ENCODE measurements at places on chromosomes 4 and X.

- DNase-seq, result peak; percentile 62
Measured at GRCh38 chr4:6873792-6874461, 35.7 kb upstream of the TBC1D14 start.

- DNase-seq, result peak; percentile 38
Measured at GRCh38 chr4:119506806-119507205, 121.8 kb downstream of the PDE5A start.

- no peak for DNase-seq
Measured at GRCh38 chr4:140152013-140152703, 1.8 kb downstream of the MAML3 start.

GRCh38 chr4:111985426-111985825, 159.8 kb upstream of the FAM241A start:
- no peak for DNase-seq

GRCh38 chr4:188139671-188140070, 430 bp downstream of the TRIML1 start:
- DNase-seq, result no peak

GRCh38 chr4:87316961-87317360, 5.7 kb downstream of the HSD17B13 start:
- DNase-seq, result peak; percentile 83

DNA sequence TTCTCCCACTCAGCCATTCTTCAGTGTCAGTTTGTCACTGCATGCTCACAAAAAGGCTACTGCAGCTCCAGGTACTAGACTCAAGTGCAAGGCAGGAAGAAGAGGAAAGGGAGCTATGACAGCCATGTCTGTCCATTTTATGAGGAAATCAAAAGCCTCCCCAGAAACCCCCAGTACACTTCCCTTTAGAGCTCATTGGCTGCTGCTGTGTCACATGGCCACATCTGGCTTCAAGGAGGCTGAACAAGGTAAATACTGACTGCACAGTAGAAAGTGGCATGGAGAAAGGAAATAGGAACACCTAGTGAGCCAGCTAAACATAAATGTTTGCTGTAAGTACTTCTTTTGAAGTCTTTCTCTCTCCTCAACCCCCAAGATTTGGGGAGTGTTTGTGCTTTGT, 67.2 kb upstream of the FRAS1 start:
- no peak for DNase-seq
